ENCODE measurements at places on chromosomes 7 and 10.

- DNase-seq = no peak
Measured at GRCh38 chr10:97291357-97292096, 910 bp downstream of the ARHGAP19 start.

DNA sequence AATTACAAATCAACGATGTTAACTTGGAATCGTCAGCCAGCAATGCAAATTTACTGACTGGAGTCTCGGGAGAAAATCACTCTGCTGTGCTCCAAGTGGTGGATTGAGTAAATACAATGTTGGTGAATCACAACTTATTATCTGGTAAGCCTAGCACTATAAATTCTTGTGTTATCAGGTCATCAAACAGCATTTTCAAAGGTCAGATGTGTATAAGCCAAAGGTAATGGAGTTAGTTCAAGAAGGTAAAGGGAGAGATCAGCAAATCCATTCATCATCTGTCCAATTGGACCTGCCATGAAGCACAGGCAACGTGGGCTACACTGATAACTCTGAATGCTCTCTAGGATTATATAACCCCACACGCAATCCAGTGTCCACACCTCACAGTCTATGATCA lies 13.9 kb downstream of the CUBN start:
- no peak for DNase-seq

DNA sequence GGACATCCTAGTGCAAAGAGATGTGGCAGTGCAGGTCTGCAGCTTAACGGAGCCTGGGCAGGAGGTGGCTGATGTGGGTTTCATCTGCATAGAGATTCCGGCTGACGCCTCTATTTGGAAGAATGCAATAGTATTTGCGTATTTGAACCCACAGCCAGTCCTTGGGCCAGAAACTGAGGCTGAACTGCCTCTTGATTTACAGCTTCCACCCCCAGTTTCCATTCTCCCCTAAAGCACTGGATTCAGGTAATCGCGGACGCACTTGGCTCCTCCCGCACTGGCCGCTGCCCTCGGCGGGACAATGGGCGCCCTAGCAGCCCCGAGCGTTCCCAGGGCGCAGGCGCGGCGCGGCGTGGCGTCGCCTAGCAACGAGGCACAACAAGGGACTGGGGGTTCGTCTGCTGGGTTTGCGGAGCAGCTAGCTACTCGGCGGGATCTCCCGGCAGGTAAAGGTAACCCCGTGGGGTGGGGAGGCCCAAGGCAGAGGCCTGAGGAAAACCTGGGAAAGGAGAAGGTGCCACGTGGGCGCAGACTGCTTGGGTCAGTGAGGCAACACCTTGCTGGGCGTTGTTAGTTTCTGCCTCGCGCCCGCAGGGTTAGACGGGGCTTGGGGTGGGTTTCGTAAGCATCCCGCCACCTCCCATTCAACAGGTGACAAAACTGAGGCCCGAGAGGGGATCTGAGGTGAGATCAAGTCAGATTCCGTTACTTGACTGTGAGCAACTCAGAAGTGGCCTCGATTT lies at the start of gene ARMC3:
ARMC3 (plus strand) TSS at position 393 of the 743 bp plus-strand sequence. CDS start 3,944 bp downstream, outside the sequence.
- DNase-seq = peak; percentile 93

GRCh38 chr7:47185170-47185569 lies 396.7 kb downstream of the TNS3 start:
- DNase-seq = no peak

DNA sequence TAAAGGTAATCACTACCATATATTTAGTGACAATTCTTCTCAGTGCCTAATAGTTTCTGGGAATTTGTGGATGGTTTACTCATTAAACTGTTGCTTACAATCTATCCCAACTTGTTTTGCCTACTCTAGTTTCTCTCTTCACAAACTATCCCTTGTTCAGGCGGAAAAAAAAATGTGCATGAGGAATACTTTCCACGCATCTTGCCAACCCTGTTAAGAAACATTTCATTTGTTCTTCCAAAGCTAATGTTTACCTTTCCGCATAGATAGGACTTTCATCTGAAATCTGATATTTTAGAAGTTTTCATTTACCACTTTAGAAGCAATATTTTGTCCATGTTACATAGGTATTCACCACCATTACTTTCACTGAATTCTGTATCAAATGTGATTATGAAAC lies 191.9 kb downstream of the MDFIC start:
- peak; percentile 29 for DNase-seq

GRCh38 chr10:95646160-95646559 lies 10.4 kb downstream of the ALDH18A1 start:
- DNase-seq = no peak

- DNase-seq = no peak
Measured at GRCh38 chr7:153518201-153518984, 533.8 kb upstream of the DPP6 start.

GRCh38 chr10:47323636-47324296 lies 1.5 kb downstream of the GDF2 start:
- DNase-seq = no peak

DNA sequence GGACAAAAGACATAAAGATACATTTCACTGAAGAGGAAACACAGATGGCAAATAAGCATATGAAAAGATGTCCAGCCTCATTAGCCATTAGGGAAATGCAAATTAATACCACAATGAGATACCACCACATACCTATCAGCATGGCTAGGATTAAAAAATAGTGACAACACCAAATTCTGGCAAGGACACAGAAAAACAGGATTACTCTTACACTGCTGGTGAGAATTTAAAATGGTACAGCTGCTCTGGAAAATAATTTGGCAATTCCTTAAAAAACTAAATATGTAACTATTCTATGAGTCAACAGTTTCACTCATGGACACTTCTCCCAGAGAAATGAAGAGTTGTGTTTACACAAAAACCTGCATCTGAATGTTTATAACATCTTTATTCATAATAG lies 121.1 kb downstream of the C10orf90 start:
- DNase-seq = no peak

- DNase-seq = no peak
Measured at GRCh38 chr7:36906956-36907635, 182.8 kb upstream of the AOAH start.

DNA sequence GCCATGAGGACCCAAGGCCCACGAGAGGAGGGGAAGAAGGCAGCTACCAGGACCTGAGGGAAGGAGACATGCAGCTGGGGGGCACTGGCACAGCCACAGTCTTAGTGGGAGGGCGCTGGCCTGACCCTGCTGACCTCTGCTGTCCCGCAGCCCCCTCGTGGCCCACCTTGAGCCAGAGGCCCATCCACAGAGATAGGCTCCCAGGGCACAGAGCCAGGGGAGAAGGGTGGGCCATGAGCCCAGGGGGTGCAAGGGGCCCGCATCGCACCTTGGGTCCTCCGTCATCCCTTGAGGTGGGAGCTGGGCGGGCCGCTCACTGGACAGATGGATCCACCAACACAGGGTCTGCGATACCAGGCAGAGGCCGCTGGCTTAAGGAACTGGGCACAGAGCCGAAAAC lies 387.7 kb upstream of the PFKP start:
- DNase-seq = no peak

- DNase-seq = no peak
Measured at GRCh38 chr10:110150981-110151380, 56.4 kb upstream of the MXI1 start.

GRCh38 chr7:39233851-39234529 lies 256.3 kb downstream of the POU6F2 start:
- DNase-seq = no peak

DNA sequence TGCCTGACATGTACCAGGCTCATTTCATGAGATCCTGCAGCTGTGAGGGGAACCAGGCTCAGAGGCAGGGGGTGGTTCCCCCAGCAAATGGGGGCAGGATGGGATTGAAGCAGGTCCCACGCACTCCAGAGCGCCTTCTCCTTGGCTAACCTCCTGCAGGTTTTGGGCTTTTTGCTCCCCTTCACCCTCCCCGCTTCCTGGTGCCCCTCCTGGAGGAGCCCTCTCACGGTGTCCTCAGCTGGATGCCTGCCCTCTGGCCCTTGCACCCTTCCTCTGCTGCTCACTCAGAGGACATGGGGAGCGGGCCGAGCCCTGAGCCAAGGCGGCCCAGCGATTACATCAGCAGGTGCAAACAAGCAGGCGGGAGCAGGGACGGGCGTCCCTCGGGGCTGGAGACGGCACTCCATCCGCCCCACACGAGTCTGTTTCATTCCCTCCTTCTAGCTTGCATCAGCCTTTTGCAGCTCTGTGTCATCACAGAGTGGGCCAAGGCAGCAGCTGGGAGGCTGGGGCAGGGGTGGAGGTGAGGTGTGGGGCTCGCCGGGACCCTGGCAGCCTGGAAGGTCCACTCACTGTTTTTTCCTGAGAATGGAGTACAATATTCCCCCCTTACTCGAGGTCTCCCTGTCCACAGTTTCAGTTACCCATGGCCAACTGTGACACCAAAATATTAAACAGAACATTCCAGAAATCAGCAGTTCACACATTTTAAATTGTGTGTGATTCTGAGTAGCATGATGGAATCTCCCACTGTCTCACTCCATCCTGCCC lies 52.7 kb upstream of the SLC29A3 start:
- no peak for DNase-seq

DNA sequence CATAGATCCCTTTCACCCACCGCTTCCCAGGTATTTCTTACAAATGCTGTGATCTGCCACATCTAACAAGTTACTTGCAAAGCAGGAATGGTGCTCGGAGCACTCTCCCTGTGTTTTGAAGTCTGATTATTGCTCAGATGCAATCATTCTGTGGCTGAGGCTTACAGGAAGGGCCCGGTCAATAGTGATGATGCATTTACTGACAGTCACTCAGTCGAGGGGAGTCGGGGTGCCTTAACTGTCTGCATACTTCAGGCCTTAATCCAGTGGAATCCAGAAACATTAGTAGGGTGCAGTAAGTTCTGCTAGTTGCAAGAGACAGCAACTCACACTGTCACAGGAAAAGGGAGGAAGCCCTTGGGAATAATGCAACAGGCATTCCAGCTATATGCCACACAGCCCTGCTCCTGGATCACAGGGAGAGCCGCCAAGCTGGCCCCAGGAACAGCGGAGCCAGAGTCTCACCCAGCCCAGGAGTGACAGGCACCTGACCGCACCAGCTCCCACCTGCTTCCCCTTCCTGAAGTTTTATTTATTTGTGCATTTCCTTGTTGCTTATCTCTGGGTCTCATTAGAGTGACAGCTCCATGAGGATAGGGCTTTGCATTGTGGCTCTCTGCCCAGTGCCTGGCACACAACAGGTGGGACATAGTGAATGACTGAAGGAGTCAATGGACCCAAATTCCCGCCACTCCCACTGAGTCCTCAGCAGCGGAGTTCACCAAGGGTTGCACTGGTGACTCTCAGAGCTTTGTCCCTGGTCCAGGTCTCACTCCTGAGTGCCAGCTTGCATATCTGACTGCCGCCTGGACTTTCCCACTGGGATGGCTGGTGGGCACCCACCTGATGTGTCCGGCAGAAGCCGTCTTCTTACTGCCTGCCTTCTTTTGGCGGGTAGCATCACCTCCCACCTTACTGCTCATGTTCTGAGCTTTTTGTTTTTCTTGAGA lies 212.5 kb upstream of the SH2B2 start:
- no peak for DNase-seq

GRCh38 chr7:57417736-57418135 lies 32.2 kb upstream of the ZNF716 start:
- DNase-seq = no peak

All from eye (tissue), 1 donor.